Activated T-helper 17 cell treated with anti-CD3 and anti-CD28 coated beads, Interleukin-2, amount 50 U/mL, for 72 hours (primary cell): ENCODE measurements at places on chromosomes 6 and 20. TPM values are rescaled to one million over a fixed set of nuclear protein-coding genes. Genes with fewer than 3 reads are reported as not detected.

The KCNS1 gene
- total RNA-seq, result 0.24 TPM

The RAB44 gene
- 0.32 TPM for total RNA-seq

The TMEM14C gene
- 52.6 TPM for total RNA-seq

DNA sequence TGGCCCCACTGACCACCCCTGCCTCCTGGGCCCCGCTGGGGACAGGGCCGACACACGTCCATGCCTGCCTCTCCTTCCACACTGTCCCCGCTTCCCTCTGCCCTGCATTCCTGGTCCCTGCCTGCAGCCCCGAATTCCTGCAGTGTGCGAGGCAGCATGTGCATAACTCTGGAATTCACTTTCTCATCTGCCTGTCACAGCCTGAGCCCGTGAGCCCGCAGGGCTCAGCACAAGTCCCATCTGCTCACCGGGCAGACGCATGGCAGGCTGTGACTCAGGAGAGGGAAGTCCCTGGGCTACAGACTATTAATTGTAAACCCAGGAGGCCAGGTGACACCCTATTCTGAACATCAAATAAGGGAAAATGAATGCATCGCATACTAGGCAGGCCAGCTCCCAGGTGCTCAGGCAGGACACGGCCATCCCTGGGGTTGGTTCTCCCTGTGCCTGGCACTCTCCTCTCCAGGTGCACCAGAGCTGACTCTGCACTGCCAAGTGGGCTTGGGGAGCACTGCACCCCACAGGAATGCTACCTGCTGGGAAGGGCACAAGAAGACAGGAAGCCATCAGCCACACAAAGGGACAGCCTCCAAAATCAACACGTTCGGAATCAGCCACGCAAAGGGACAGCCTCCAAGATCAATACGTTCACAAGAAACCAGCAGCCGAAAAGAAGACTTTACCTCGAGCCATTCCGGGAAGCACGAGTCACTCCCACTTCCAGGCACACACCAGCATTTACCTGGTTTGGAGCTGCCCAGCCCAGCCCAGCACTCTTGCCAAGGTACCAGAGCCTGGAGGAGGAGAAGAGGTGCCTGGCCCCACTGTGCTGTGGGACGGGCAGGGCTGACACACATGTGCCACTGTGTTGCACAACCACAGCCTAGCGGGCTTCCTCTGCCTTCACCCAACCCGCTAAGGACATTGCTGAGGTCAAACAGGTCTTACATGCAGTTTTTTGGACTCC, 65.9 kb downstream of the DLL1 start:
- no peak for ATAC-seq

DNA sequence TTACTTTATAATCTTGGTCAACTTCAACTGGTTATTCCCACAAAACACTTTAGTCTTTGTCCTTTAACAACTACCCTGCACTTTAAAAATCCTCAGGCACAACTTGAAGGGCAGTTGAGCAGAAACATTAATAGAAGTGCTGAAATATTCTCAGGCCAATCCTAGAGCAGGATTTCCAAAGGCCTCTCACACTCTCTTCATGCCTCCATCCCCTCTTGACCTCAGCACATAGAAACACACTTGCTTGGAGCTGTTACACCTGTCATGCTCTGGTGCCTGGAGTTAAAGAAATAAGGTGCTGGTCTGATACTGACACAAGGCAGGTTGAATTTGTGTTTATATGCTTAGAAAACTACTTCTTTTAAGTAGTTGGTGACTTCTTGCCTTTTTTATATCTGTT, 618.8 kb upstream of the POU3F2 start:
- no peak for ATAC-seq

GRCh38 chr6:135658916-135659315, 161.4 kb upstream of the AHI1 start:
- no peak for ATAC-seq

DNA sequence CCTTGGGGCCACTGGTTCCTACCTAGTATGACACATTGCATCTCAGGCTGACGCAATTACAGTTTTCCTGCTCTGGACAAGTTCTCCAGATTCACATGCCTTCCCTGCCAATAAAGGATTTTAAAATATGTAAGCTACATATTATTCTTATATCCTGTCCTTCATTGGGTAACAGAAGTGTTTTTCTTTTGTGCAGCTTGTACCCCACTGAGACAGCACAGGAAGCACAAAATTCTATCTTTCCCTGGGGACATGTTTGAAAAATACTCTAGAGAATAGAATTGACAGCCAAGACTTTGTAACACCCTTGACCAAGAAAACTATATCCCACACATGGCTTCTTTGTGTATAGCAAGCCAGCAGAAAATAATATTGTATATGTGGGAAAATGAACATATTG, 456.8 kb downstream of the MAFB start:
- no peak for ATAC-seq

- peak; percentile 51 for ATAC-seq
Observed at GRCh38 chr20:51326201-51326819, 216.2 kb downstream of the NFATC2 start.

- ATAC-seq, result no peak
Observed at GRCh38 chr6:119182875-119183274, 104.4 kb upstream of the FAM184A start.

- no peak for ATAC-seq
Observed at GRCh38 chr6:33828452-33828763, 24.6 kb upstream of the MLN start.

DNA sequence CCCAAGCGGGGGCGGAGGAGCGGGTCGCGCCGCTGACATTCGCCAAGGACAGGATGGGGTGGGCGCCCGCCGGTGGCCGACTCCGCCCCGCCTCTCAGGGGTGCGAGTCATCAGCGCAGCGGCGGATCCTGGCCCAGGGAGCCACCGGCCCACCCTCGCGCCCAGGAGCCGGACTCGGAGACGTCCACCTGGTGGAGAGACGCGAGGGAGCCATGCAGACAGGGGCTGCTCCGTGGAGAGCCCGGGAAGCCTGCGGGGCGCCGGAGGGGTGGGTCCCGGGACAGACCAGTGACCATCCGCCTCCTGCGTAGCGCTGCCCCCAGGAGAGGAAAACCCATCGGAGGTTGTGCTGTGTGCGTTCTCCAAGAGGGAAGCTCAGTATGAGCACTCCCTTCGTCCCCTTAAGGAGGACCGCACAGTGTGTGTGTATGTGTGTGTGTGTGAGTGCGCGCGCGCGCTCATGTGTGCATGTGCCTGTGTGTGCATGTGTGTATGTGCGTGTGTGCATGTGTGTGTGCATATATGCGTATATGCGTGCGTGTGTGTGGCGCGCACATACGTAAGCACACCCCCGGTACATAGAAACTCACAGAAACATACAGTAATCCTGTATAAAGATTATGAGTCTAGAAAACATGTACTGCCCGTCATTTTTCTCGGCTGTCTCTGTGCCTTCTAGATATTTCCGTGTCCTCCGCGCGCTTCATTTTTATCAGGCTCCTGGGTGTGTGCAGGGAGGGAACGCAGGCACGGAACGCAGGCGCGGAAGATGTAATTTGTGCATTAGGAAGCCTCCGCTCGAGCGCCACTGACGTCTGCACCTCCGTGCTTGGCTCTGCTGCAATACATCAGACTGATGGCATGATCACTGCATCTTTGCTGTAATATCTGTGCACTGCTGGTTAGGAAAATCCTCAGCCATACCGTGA, 158.9 kb downstream of the TBXT start:
- ATAC-seq, result no peak

DNA sequence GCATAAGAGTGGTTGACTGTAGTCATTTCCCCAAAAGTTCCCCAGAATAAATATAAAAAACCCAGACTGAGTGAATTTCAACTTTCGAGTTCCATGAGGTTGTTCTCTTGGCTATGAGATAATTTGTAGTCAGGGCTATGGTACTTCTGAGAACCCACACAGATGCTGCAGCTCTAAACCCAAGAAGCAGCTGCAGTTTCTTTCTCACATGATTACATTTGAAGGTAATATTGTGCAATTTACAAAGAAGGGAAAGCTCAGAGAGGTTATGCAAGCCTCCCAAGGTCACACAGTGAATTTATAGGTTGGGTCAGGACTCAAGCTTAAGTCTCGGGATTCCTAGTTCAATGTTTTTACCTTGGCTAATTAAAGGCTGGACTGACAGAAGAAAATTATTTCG, 29.7 kb upstream of the CD93 start:
- ATAC-seq, result peak; percentile 32

GRCh38 chr20:62412194-62413024, 5.3 kb upstream of the CABLES2 start:
- ATAC-seq, result no peak

GRCh38 chr6:31493875-31494694, 3.9 kb upstream of the MICB start:
- ATAC-seq, result peak; percentile 61

GRCh38 chr6:72260489-72260888, 361.4 kb upstream of the KCNQ5 start:
- ATAC-seq, result no peak

DNA sequence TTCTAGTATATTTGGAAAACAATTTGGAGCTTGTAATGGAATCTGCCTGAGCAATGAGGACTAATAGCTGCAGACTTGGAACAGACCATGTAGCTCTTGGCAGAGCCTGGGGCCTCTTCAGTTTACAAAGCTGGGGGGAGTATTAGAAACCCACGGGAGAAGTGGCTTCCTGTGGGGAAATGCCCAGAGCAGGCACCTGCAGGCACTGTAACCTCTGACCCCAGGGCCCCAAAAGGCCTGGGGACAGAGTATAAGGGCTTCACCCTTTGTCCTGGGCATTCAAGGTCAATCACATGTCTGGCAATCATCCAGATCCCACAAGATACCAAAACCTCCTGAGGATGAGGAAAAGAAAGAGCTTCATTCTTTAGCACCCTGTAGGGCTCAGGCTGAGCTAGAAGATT, 19.4 kb downstream of the PKIG start:
- no peak for ATAC-seq
